ENCODE measurements at places on chromosomes 7 and 10.
A peak's percentile ranks its signal among the peaks of the same experiment; 100 is the strongest.

- peak; percentile 4 for DNase-seq
Measured at GRCh38 chr7:90931986-90932916, 332.0 kb upstream of the FZD1 start.

DNA sequence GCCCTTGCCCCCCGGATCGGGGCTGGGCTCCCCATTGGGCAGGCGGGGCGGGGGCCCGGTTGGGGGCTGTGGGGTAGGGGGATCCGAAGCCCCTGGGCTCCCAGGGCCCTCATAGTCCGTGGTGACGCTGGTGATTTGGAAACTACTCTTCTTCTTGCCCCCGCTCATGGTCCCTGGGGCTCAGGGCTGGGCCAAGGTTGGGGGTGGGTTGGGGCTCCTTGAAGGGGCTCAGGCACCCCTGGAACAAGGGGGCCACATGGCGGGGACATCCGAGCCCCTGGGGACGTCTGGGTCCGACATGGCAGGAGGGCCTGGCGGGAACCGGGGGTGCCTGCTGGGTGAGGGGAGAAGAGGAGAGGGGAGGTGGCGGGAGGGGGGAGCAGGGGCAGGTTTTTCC is 1.1 kb downstream of the TSC22D4 start:
- no peak for DNase-seq

- DNase-seq, result no peak
Measured at GRCh38 chr7:84624527-84624926, 429.9 kb upstream of the SEMA3A start.

- no peak for DNase-seq
Measured at GRCh38 chr10:127470911-127471310, 78.2 kb upstream of the NPS start.

- no peak for DNase-seq
Measured at GRCh38 chr7:95632609-95633008, 36.3 kb upstream of the PDK4 start.

DNA sequence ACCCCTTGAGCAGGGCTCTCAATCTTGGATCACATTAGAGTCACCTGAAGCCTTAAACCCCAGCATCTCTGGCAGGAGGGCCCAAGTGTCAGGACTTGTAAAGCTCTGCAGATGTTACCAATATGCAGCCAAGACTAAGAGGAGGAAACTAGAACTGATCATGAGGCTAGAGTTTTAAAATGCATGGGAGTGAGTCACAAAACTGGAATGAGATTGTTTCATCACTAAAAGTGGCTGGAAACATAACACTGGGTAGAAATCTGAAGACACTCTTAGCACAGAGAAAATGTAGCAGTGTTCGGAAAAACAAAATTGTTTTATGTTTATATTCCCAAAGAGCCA is 63.3 kb upstream of the GHITM start:
- DNase-seq, result no peak

- DNase-seq, result peak; percentile 74
Measured at GRCh38 chr10:31604096-31604495, 285.1 kb downstream of the ZEB1 start.

- no peak for DNase-seq
Measured at GRCh38 chr7:36965625-36966024, 241.3 kb upstream of the AOAH start.

DNA sequence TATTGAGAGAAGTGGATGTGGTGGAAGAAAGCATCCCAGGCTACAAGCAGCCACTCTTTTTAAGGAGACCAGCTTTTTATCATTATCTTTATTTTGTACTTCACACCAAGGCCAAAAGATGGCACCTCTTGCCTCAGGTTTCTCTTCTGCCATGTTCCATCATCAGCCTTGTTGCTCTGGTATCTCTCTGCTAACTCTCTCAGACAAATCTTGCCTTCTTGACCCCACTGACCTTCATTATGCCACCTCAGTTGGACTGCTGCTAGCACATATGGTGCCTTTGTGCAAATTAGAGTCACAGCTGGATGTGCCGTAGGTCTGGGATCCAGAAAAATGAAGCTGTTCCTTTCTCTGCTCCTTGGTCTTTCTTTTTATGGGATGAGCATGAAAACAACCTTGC is 47.1 kb upstream of the DYNC1I1 start:
- peak; percentile 27 for DNase-seq

GRCh38 chr10:14325325-14325955 is 5.3 kb downstream of the FRMD4A start:
- DNase-seq, result peak; percentile 15

DNA sequence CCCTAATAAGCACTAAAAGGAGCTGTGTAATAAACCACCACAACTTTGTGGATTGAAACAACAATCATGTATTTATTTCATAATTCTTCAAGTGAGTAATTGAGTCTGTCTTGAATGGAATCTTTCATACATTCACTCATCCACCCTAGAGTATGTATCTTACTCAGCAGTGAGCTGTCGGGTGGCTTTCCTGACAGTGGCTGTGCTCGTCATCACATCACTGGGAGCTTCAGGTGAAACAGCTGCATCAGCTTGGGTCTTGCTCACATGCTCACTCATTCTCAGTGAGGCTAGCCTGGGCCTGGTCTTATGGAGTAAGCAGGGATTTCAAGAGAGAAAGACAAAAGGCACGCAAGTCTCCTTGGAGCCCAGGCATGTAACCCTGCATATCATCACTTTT is 271.4 kb downstream of the POM121L12 start:
- no peak for DNase-seq

Measured in NCI-H524 (cell line).